ENCODE measurements at places on chromosomes 6 and 20. TPM values are rescaled to one million over a fixed set of nuclear protein-coding genes. Genes with fewer than 3 reads are reported as not detected.

MRAP2 gene
- polyA plus RNA-seq, result 0.04 TPM

OR2H2 gene
- polyA plus RNA-seq, result not detected

IDH3B gene
- 262 TPM for polyA plus RNA-seq

TP53TG5 gene
- 0.16 TPM for polyA plus RNA-seq

DNA sequence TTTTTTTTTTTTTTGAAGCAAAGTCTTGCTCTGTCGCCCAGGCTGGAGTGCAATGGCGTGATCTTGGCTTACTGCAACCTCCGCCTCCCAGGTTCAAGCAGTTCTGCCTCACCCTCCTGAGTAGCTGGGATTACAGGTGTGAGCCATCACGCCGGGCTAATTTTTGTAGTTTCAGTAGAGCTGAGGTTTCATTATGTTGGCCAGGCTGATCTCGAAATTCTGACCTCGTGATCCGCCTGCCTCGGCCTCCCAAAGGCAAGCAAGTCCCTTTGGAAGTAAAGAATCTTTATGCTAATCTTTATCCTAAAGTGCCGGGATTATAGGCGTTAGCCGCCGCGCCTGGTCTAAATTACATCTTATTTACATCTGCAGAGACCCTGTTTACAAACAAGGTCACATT lies 1.5 kb downstream of the PSMG4 start:
- peaks cover 46% of the 10 kb centered on the region for H3K4me1 ChIP-seq
- H3K36me3 ChIP-seq, result peaks cover 11% of the 10 kb centered on the region
- H3K27me3 ChIP-seq, result no peaks in the 10 kb centered on the region
- H3K27ac ChIP-seq, result peak overlapping the region; percentile 65
- H3K4me3 ChIP-seq, result peak overlapping the region; percentile 93

GRCh38 chr6:72621291-72622093 lies at the start of gene KCNQ5:
KCNQ5 (plus strand) TSS chr6:72622064.
- no peaks in the 10 kb centered on the region for H3K36me3 ChIP-seq
- no peaks in the 10 kb centered on the region for H3K27me3 ChIP-seq
- peak within 1 kb of the TSS; percentile 88 for H3K27ac ChIP-seq

GRCh38 chr6:4134841-4135664 lies at the start of gene ECI2:
ECI2 (minus strand) TSS chr6:4135575; CDS start chr6:4135560, 15 bp downstream.
- peak within 1 kb of the TSS; percentile 88 for H3K27ac ChIP-seq
- peaks cover 24% of the 10 kb centered on the region for H3K4me1 ChIP-seq
- H3K36me3 ChIP-seq, result peaks cover 34% of the 10 kb centered on the region
- peak; percentile 77 for DNase-seq

- H3K27me3 ChIP-seq, result no peaks in the 10 kb centered on the region
- H3K36me3 ChIP-seq, result no peaks in the 10 kb centered on the region
- H3K4me3 ChIP-seq, result no peak overlapping the region
- no peaks in the 10 kb centered on the region for H3K4me1 ChIP-seq
- H3K27ac ChIP-seq, result no peak overlapping the region
Measured at GRCh38 chr20:51482836-51483473, 59.6 kb downstream of the NFATC2 start.

DNA sequence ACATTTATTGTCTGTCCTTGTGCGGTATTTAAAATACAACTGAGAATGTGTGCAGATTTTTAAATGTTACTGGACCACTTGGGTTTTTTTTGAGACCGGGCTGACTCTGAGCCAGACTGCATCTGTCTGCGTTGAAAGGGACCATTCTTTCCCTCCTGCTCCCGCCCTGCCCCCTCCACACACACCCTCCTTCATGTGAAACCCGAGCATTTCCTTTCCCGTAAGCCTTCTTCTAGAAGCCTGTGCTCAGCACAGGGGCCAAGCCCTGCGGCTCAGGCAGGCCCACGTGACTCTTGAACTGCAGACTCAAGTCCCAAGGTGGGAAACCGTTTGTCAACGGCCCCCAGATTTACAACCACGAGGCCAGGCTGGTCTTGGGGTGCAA lies 82.7 kb upstream of the FOXC1 start:
- peak overlapping the region; percentile 46 for H3K27ac ChIP-seq
- DNase-seq, result no peak
- peaks cover 11% of the 10 kb centered on the region for H3K27me3 ChIP-seq
- no peaks in the 10 kb centered on the region for H3K36me3 ChIP-seq

DNA sequence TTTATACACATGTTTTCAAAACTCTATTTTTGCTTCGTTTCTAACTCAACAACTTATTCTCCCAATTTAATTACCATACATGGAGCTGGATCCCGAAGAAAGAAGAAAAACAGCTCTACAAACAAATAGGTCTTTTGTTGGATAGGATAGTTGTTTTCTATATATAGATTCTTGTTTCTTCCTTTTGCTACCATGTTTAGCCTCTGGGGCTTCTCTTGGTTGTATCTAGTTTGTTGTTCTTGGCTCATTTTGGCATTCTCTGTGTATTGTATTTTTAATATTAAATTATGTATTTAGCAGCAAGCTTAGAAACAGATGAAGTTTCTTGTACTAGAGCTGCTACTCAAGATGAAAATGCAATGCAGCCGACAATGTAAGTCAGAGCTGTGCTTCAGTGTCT lies 60.9 kb downstream of the PLCB4 start:
- no peak for DNase-seq
- no peak overlapping the region for H3K27ac ChIP-seq
- H3K4me1 ChIP-seq, result no peaks in the 10 kb centered on the region
- H3K27me3 ChIP-seq, result no peaks in the 10 kb centered on the region

DNA sequence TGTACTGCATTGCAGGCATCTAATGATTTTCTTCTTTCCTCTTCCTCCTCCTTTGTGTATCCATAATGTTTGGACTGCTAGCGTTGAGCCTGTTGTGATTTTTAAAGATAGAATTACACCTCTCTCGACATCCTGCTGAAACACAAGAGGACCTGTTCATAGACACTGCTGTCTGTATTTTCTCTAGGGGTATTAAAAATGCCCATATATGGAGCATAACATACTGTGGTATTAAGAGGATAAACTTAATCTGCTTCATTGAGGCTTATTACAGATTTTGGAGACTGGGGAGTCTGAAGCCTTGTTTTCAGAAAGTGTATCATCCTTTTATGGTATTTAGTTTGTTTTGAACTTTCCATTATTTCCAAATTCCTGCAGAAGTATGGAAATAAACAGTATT lies 414.3 kb downstream of the CDKAL1 start:
- no peak overlapping the region for H3K27ac ChIP-seq
- no peak for DNase-seq
- no peaks in the 10 kb centered on the region for H3K27me3 ChIP-seq
- H3K4me1 ChIP-seq, result no peaks in the 10 kb centered on the region
- H3K4me3 ChIP-seq, result no peak overlapping the region

DNA sequence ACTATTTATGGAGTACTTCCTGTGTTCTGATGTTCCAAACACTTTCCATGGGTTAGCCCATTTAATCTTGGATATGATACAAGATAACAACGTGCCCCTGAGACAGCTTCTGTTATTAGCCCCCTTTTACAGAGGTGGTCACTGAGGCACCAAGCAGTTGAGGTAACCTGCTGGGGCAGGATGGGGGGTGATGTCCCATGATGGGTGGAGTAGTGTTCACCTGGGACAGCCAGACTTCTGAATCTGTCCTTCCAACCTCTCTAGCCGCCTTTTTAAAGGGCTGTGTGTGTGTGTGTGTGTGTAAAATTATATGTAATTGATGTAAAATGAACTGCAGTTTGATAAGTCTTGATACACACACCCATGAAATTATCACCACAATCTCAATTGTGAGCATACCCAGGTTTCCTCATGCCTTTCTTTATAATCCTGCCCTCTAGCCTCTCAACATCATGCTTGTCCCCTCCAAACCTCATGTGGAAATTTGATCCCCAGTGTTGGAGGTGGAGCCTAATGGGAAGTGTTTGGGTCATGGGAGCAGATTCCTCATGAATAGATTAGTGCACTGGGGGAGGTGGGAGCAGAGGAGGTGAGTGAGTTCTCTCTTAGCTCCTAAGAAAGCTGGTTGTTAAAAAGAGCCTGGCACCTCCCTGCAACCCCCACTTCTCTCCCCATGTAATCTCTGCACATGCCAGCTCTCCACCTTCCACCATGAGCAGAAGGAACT lies 39.2 kb downstream of the PLAGL2 start:
- no peak overlapping the region for H3K27ac ChIP-seq
- H3K4me1 ChIP-seq, result no peaks in the 10 kb centered on the region
- H3K4me3 ChIP-seq, result no peak overlapping the region
- H3K27me3 ChIP-seq, result no peaks in the 10 kb centered on the region
- H3K36me3 ChIP-seq, result peaks cover 34% of the 10 kb centered on the region

DNA sequence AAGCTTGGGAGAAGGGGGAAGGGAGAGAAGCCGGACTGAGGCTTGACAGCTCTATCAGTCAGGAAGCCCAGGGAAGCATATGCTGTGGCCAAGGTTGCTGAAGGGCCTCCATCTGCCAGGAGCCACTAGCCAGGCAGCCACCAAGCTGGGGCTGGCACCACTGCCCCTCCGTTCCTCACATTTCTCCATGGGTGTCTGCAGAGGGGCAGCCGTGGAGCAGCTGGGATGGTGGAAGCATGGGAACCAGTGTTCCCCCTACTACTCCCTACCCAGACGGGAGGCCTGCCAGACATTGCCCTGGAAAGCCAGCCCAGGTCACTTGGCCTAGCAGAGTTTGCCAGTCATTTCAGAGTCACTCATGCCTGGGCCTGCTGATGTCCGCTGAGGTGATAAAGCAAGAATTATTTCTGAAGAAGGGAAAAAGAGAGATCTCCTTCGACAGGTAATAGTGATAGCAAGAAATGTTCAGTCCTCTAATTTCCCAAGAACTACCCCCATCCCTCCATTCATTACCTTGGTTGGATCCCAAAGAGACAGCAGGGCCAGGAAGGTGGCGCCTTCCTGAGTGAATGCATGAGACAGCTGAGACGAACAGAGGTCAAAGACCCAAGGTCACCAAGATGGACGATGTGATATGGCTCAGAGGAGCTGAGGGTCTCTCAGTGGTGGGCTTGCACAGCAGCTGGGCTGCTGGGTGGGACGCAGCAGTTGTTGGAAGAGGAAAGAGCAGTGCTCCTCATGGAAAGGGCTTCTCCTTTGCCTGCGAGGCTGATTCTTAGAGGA lies 21.9 kb downstream of the SNPH start:
- H3K4me1 ChIP-seq, result peaks cover 14% of the 10 kb centered on the region
- H3K27me3 ChIP-seq, result no peaks in the 10 kb centered on the region
- DNase-seq, result no peak
- H3K36me3 ChIP-seq, result no peaks in the 10 kb centered on the region

DNA sequence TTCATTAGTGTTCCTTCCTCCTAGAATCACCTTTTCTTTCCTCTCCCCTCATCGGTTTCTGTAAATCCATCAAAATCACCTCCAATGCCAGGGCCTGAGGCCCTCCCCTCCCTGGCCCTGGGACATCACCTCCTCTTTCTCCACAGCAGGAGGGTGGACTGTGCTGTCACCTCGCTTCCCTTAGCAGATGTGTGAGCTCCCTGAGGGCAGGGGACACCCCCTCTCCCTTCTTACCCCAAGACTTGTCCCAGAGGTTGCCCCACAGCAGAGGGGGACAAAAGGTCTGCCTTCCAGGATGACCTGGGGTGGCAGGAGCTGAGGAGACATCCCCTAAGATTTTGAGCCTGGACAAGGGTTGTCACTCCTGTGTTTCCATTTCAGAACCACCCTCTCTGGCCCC lies 5.9 kb downstream of the ULBP1 start:
- no peak for DNase-seq
- H3K27me3 ChIP-seq, result no peaks in the 10 kb centered on the region
- H3K4me1 ChIP-seq, result peaks cover 3% of the 10 kb centered on the region
- no peak overlapping the region for H3K27ac ChIP-seq

DNA sequence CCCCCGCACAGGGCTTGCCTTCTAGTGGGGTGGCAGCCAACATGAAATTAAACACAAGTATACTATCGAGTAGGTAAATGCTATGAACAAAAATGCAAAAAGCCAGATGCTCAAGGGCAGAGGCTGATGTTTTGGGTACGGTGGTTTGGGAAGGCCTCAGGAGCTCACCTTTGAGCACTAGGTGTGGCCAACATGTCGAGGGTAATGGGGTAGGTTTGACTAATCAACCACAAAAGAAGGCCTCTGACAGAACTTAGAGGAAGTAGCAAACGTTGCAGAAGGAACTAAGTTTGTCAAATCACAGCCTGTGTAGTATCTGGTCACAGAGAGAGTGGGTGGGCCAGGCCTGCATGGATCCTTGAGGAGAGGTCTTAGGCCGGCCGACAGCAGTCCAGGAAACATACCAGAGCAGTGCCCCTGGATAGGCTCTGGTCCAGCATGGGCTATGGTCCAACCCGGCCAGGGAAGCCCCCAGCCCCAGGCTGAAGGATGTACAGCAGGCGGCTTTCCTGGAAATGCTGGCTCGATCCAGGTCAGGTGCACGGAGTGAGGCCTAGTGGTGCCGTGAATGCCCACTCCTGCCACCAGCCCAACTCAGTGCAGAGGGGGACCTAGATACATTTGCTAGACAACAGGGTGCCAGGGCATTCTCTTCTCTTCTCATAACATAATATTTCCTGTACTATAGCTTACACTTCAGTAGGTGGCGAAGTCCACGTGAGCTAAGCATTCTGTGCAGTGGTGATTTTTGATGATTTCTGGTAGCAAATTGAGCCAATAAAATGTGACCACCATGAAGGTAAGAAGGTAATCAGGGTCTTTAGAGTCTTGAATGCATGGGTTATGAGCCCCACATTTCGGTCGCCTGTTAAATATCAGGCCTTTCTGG lies 56.3 kb upstream of the CD93 start:
- H3K4me3 ChIP-seq, result no peak overlapping the region
- H3K27ac ChIP-seq, result peak overlapping the region; percentile 96
- H3K4me1 ChIP-seq, result peaks cover 74% of the 10 kb centered on the region
- no peaks in the 10 kb centered on the region for H3K27me3 ChIP-seq
- no peaks in the 10 kb centered on the region for H3K36me3 ChIP-seq

DNA sequence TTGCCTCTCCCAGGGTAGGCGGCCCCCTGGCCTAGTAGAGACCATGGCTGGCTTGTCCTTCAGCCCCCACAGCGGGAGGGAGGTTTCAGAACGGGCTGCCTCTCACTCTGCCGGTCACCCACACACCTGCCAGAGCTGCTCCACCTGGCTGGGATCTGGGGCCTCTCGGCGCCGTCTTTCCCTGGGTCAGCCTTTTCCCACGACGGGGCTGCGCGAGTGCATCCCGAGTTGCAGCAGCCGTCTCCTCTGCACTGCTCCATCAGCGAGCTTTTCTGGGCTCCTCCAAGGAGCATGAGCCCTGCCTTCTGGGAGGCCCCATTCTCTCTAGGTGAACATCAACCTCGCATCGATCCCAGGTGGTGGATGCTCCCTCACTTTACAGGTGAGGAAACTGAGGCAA lies 15.9 kb upstream of the SPDEF start:
- H3K27me3 ChIP-seq, result peaks cover 24% of the 10 kb centered on the region
- no peak overlapping the region for H3K27ac ChIP-seq
- H3K4me3 ChIP-seq, result no peak overlapping the region
- DNase-seq, result peak; percentile 20
- no peaks in the 10 kb centered on the region for H3K4me1 ChIP-seq
- H3K36me3 ChIP-seq, result no peaks in the 10 kb centered on the region

DNA sequence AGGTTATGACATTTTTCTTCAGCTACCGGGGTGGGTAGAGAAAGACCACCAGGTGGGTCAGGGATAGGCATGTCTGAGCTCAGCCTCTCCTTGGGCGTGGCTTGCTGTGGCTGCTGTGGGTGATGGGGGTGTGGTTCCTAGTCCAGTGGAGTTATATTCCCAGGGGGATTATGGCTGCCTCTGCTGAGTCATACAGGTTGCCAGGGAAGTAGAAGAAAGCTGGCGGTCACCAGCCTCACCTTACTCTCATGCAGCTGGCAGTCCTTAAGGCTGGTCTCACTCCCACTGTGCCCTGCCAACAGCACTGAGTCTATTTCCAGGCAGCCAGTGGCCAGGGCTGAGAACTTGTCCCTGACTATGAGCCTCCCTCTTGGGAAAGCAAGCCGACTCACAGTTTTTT lies 130.0 kb downstream of the SCP2D1 start:
- H3K4me3 ChIP-seq, result no peak overlapping the region
- peak; percentile 23 for DNase-seq
- H3K27ac ChIP-seq, result no peak overlapping the region
- no peaks in the 10 kb centered on the region for H3K27me3 ChIP-seq

Measured in psoas muscle (tissue), 8 donors.